ENCODE measurements at places on chromosomes 12 and 14. TPM values are rescaled to one million over a fixed set of nuclear protein-coding genes. Genes with fewer than 3 reads are reported as not detected.

The ADCY4 gene
- 3.4 TPM for total RNA-seq

The RAB21 gene
- total RNA-seq: 55.7 TPM

- no peak for DNase-seq
Observed at GRCh38 chr12:54131641-54132280, 57.0 kb downstream of the SMUG1 start.

The FOXN3 gene
- 70.3 TPM for total RNA-seq

The TBX3 gene
- not detected for total RNA-seq

DNA sequence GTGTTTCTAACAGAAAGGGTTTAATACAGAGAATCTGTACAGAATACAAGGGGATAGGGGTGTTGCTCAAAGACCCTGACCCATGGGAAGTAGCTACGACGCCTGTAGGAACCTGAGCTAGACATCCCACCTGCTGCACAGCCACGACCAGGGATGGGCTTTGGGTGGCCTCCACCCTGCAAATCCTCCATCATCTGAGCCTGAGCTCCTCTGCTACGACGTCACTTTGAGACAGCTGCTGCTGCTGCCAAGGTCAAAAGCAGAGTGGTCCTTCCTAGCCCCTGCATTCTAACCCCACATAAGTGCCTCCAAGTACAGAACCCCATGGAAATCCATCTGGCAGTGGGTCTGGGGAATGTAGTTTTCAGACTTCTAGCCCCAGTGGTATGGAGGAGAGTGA lies 43.8 kb downstream of the JAG2 start:
- DNase-seq: no peak

The FOXN4 gene
- total RNA-seq: not detected

- DNase-seq: no peak
Observed at GRCh38 chr14:101589486-101590015, 28.3 kb downstream of the DIO3 start.

DNA sequence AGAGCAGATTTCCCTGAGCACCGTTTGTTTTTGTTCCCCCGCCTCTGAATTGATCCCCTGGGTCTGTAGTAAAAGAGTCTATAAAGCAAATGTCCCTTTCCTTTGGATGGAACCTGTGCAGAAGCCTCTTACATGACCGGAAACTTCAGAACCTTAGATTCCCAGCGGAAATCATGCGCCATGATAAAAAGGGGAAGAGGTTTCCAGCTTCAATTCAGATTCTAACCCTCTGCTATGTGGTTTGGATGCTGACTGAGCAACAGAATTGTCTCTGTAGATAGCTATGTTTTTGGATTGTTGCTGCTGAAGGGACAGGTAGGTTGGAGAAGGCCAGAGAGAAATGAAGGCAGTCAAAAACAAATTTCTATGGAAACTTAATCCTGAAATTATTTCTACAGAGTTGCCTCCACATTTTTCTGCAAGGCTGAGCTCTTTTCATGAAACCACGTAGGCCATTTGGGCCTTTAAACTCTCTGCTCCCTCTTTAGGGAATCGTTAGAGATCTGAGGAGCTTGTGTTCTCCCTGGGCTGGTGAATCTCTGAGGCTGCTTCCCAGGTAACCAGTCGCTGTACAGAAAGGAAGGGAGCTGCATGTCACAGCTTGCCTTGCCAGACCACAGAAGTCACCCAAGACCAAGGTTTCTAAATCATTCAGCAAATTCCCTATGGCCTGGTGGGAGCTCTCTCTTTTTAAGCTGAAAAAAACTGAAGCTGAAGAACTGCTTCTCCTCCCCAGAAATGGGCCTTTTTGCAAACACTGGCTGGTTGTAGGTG lies 28.7 kb upstream of the OR10P1 start:
- DNase-seq: no peak

Measured in activated CD8-positive, alpha-beta T cell treated with anti-CD3 and anti-CD28 coated beads, Interleukin-2, amount 10 ng/mL, durations not matched to agents 7 days and 5 days (primary cell).